ENCODE measurements at places on chromosomes 16 and 17.

DNA sequence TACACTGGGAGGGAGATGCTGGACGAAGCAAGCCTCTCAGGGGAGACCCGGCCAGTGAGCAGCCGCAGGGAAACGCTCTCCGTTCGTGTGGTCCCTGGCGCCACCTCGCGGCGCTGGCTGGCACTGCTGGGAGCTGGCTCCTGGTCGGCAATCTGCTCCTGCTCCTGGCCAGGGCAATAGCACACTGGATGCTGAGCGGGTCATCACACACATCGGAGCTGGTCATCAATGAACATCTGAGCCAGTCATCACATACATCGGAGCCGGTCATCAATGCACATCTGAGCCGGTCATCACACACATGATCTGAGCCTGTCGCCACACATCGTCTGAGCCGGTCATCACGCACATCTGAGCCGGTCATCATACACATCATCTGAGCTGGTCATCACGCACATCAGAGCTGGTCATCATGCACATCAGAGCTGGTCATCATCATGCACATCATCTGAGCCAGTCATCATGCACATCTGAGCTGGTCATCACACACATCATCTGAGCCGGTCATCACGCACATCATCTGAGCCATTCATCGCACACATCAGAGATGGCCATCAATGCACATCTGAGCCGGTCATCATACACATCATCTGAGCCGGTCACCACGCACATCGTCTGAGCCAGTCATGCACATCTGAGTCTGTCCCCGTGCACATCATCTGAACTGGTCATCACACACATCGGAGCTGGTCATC, 217.3 kb downstream of the RBFOX3 start:
- peak; percentile 52 for DNase-seq

DNA sequence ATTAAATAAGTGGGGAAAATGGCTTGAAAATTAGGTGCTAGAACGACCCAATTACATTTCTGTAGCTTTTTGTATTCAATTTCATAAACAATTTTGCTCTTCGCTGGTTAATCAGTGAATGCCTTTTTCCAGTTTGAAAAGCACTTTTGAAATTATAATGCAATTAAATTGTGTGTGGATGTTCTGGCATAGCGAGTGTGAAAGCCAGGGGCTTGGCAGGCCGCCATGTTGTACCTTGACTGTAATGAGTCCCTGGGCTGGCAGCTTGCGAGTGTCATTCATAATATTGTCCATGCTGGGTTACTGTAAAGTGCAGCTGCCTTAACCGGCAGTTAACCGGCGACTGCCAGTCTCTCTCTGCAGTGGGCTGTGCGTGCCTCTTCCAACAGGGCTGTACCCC, 177.8 kb downstream of the CCDC182 start:
- DNase-seq: peak; percentile 57

DNA sequence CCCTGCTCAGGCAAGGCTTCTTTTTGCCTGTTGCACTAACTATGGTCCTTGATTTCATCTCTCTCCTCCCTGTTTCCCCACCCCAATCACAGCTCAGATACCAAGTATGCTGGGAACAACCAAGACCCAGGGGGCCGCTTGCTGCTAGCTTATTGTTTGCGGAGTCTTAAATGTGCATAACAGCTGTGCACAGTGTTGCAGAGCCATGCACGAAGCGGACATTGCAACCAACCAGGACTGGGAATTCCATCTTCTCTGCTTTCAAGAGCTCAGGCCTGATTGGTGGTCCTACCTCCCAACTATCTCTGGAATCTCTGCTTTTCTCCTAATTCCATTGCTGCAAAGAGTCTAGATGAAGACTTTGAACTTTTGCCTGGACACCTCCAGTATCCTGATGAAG, 281.3 kb upstream of the TNRC6C start:
- DNase-seq: no peak

DNA sequence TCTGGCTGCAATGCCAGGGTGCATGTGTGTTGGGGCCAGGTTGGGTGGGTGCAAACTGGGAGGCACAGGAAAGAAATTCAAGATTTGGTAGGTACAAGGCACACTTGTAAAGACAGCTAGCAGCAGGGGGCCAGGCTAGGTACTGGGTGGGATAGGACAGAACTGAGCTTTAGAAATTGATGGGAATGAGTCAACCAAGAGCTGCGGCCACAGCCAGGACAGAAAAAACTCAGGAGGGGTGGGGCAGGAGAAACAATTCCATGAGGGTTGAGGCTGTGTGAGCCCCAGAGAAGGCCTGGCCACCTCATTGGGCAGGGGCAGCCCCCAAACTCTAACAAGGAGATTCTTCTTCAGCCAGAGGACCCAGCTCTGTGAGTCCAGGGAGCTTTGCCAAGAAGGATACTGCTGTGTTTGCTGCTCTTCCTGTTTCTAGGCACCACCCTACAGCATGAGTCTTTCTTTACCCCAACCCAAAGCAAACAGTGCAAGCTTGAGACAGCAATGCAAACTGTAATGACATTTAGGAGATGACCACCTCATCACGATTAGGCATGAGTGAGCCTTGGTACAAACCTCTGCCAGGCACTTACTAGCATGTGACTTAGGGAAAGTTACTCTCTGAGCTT, 21.3 kb upstream of the CCDC182 start:
- DNase-seq: no peak

- no peak for DNase-seq
Measured at GRCh38 chr16:1691956-1692355, 13.9 kb downstream of the JPT2 start.

DNA sequence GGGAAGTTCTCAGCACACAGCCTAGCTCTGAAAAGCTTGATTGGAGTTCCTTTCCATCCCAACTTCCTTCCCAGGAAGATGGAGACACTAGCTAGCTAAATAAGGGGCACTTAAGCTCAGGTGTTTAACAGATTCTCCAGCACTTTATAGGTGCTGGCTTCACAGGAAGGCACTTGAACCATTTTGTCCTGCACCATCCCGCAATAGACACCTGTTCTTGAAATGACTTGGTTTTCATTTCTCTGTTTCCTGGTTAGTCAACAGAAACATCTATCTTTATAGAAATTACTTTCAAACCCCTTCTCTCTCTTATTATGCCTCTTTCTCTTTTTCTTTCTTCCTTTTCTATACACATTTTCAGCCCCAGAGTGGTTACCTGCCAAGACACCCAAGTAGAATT, 409.9 kb upstream of the ZFHX3 start:
- no peak for DNase-seq

DNA sequence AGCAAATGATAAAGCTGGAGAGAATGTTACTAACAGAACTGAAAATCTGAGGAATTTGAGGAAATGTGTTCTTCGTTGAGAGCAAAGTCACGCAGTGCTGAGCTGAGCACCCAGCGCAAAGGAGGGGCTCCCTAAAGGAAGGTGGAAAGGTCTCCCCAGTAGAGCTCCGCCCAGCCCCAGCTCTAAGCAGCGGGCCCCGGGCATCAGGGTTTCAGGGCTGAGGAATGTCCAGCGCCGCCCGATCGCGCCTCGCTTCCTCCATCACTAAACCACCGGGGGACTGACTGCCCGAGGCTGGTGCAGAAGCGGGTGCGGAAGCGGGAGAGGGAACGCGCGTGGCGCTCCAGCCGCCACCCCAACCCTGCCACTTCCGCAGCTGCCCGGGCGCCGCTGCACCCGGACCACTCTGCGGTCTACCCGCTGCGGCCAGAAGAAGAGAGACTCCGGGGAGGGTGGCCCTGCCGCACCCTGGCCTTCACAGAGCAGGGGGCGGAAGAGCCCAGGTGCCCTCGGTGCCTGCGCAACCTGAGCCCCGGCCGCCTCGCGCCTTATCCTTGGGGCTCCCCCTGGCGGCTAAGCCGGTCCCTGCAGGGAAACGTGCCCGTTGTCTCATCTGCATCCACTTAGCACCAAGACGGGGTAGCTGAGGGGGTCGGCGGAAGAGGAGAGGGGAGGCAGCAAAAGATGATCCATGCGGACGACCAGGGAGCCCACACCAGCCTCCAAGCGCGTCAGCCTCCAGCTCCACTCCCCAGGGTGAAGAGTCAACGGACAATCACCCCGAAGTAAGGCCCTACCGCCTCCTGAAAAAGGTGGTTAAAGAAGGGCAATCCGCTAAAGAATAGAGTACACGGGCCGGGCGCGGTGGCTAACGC, 12.4 kb upstream of the GUCY2D start:
- peak; percentile 16 for DNase-seq

- DNase-seq: no peak
Measured at GRCh38 chr16:24626256-24626655, 86.9 kb downstream of the RBBP6 start.

- no peak for DNase-seq
Measured at GRCh38 chr16:28835864-28836760, 10.0 kb downstream of the TUFM start.

DNA sequence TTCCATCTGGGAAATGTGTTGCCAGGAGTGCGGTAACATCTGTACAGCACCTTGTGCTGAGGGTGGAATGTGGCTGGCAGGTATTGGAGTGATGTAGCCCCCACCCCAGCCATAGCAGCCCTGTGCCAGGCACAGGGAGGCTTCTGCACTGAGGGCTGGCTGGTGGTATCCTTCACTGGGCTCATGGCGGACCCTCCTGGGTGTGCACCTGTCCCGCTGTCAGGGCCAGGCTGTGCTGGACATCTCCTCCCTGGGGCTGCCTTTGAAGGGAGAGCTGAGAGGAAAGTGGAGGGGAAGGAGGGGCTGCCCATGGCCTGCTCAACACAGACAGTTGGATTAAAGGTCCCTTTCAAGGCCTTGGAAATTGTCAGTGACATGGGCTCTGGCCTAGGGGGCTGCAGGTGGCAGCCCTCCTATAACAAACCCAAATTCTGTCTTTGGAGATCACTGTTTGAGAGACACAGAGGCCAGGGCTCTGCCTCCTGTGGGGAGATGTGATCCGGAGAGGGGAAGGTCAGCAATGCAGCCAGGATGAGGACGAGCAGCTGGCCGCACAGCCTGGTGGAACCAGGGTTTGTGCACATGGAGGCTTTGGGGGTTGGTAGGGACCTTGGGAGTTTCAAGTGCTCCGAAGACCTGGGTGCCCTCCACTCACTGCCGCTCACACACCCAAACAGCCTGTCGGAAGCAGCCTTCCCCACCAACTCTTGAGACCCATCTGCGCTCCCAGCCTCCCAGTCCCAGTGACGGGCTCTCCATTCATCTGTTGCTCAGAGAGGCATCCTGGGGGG, 22.8 kb downstream of the NKD1 start:
- no peak for DNase-seq

GRCh38 chr17:62064791-62065563, at the start of gene MED13:
MED13 (minus strand) TSS chr17:62065278; CDS start chr17:62065205, 73 bp downstream.
- DNase-seq: peak; percentile 7

GRCh38 chr17:45270828-45271418, 9.0 kb upstream of the SPATA32 start:
- no peak for DNase-seq

- no peak for DNase-seq
Measured at GRCh38 chr16:86007524-86007923, 108.6 kb downstream of the IRF8 start.

DNA sequence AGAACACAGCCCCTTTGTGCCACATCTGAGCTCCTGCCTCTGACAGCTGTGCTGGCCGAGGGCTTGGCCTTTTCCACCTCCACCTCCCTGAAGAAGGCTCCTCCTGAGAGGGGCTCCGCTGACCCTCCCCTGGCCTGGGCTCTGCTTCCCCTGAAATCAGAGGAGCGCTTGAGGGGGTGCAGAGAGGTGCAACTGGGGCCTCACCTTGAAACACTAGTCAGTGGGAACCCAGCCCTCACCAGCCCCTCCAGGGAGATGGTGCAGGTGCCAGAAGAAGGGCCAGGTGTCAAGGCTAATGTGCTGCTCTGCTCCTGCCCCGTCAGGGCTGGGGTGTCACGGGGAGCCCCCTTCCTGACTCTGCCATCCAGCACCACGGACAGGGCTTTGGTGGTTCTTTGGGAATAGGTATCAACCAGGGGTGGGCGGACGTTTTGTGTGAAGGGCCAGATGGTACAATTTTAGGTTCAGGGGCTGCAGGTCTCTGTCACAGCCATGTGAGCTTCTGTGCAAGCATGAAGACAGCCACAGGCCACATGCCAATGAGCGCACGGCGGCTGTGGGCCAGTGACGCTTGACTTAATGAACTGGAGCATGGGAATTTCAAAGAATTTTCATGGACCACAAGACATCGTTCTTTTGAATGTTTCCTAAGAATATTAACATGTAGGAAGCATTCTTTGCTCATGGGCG, 2.1 kb upstream of the ZG16B start:
- DNase-seq: no peak

GRCh38 chr16:10988164-10988803, 43.9 kb downstream of the CLEC16A start:
- DNase-seq: no peak

DNA sequence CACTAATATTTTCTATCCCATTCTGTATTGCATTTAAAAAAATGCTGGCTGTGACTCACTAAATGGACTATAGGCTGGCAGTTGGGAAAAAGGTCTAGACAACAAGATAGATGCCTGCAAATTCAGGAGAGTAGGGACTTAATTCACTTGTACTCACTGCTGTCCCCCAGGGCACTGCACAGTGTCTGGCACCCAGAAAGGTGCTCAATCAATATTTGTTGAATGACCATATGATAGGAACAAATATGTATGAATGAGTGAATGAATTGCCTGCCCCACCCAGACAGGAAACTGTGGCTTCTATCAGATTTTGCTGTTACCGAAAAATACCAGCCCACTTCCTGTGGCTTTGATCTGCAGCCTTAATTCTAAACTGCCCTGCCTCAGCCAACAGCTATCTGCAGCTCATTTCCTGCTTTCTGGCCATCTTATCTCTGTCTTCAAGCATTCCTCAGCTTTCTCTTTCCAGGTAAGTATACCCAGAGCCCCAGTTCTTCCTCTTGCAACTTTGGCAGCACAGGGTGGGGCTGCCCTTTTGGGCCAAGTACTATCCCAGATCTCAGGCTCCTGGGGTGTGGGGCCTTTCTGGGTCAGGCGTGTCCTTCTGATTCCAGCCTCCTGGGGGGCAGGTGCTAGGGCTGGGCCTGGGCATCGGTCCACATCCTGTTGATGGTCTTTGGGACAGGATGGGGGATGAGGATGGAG, 15.3 kb upstream of the TNS4 start:
- DNase-seq: no peak

GRCh38 chr16:77853161-77853560, 64.8 kb downstream of the VAT1L start:
- no peak for DNase-seq

GRCh38 chr16:57800200-57801097, 1.8 kb downstream of the KIFC3 start:
- no peak for DNase-seq

GRCh38 chr17:77383613-77384608, 243.1 kb downstream of the SEC14L1 start:
- no peak for DNase-seq

- DNase-seq: no peak
Measured at GRCh38 chr16:10933865-10934264, 8.4 kb downstream of the DEXI start.

Data from NCI-H187 (cell line).